ENCODE measurements at places on chromosomes 2 and 18.

- DNase-seq, result no peak
Observed at GRCh38 chr2:62348700-62349099, 152.8 kb downstream of the B3GNT2 start.

DNA sequence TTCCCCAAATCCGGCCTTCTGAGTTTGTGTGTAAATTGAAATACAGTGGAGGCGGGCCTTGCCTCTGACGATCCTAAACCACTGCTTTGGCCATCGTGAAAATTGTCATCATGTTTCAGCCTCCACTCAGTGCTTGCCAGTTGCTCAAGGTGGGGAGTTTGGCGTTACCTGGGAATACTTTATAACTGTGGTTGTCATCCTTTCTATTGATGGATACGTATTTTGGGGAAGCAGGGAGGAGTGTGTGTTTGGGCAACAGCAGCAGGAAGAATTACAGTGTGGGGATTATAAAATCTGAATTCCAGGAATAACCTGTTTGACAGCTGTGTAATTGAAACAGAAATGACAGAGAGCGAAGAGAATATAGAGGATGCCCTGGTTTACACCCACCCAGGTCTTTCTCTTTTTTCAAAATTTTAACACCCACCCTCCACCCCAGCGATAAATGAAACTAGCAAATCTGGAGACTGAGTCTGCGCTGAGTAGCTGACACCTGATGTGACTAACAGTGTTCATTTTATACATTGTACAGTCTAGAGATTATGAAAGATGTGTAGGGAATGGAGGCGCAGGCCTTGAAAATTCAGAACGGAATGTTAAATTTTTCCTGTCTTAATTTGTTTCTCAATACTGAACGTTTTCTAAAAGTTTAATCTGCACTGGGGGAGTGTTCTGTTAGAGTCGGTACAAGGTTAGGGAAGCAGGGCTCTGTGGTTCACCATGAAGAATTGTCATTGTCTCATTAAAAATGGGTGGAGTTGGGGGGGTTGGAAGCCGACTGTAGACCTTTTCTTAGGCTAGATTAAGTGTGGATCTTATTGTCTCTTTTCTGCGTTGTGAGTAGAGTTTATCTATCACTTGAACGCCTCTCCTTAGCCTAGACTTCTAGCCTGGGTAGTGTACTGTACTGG lies 1.6 kb downstream of the MAP4K4 start:
- DNase-seq, result no peak

DNA sequence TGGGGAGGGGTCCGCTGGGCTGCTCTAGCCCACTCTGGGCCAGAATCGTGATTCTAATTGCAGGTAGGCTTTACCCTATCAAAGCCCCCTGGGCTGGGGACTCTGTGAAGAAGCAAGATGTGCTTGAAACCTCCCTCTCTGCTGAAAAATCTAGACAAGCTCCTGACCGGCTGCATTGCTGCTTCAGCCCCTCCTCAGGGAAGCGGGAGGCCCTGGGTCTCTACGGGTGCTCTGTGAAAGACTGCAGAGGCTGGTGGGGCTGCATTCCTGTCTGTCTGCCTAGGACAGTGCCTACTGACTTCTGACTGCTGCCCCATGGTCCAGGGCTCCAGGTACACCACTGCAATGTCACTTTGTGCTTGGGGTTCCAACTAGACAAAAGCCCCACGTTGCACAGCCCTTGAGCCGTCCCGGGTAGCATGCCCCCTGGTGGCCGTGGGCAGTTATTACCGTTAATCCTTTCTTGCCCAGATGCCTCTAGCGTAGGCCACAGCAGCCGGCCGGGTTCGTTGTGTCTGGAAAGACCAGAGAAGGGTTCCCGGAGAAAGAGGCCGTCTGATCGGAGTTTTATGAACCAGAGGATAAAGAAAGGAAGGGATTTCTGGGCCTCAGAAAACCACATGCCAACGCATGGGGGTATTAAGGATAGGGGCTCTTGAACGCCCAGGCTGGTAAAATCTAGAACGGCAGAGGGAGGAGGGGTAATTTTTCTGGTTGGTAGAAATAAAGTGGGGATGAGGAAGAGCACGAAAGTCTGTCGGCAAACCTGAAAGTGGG lies 15.9 kb upstream of the C1QL2 start:
- DNase-seq, result no peak

GRCh38 chr18:49612515-49613033 lies 50.7 kb downstream of the LIPG start:
- DNase-seq, result no peak

DNA sequence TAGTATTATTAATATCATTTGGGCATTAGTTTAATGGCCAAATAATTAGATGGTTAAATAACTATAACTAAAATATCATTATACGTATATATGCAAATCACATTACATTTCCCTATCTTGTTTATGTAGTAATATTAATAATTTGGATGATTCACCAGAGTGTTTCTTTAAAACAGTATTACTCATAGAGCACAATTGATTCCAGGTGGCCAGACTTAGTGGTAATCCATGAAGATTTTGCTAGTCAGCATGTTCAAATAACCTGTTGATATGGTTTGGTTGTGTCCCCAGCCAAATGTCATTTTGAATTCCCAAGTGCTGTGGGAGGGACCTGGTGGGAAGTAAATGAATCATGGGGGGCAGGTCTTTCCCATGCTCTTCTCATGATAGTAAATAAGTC lies 782.3 kb downstream of the LRP1B start:
- no peak for DNase-seq

DNA sequence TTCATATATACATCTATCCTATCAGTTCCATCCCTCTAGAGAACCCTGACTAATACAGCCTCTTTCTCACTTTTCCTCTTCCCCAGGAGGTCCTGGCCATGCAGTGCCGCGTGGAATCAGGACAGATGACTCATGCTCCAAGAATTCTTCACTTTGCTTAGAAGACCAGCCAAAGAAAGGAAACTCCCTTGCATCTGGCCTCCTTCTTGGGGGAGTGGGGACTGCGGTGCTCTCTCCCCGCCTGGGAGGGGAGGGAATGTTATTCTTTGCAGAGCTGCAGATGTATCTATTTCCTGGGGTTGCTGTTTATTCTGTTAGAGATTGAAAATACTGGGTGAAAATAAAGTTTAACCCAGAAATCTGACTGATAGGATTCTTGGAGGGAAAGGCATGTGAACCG lies 111.5 kb upstream of the SH3BP4 start:
- no peak for DNase-seq

GRCh38 chr2:64700133-64700809 lies 46.6 kb upstream of the SERTAD2 start:
- no peak for DNase-seq

GRCh38 chr2:150076281-150076680 lies 411.2 kb downstream of the RND3 start:
- no peak for DNase-seq

GRCh38 chr2:150167711-150168110 lies 319.8 kb downstream of the RND3 start:
- no peak for DNase-seq

DNA sequence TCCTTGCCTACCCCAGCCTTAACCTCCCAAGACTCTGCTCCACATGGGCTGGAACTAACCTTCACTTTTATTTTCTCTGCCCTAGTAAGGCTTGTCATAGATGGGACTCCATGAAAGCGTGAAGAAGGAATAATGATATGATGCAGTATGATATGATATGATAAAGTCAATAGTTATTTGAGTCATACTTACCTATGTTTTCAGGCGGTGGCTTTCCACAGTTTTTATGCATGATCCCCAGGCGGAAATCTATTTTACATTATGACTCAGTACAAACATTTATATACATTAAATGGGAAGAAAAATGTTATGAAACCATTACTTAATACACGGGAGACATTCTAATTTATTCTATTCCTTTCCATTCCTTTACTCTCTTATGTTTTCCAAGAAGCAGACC lies 5.6 kb downstream of the ACMSD start:
- DNase-seq, result no peak

GRCh38 chr2:37869771-37870170 lies 55.3 kb upstream of the RMDN2 start:
- no peak for DNase-seq

DNA sequence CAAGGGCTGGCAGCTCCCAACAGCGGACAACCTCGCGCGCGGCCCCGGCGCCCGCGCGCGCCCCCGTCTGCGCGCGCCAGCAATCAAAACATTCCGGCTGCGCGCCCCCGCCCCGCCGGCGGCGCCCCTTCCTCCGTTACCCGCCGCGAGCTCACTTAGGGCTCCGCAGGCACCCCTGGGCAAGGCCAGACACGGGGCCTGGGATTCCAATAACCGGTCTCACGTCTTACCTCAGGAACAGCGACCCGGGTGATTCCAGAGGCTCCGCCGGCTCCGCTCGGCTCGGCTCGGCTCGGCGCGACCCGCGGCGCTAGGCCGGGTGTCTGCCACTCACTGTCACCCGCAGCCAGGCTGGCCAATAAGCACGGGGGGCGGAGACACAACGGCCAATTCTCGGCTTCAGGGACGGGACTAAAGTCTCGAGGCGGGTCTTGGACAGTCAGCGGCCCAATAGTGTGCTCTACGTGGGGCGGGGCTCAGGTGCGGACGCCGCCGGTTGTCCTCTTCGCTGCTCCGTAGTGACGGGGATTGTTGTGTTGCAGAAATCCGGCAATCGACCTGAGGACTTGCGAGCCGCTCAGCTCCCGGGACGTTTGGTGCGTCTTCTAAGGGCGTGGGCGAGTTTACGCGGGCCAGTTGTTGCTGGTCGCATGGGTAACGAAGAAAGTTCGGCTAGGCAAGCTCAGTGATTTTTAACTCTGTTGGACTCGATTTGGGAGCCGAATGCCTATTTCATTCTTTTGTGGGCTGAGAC lies at the start of the genes ANKZF1 and ATG9A:
Gene ANKZF1, plus strand, starts transcription at position 502 of the 754 bp plus-strand sequence. CDS start 452 bp downstream, outside the sequence.
Gene ATG9A, minus strand, starts transcription at position 332 of the 754 bp plus-strand sequence. CDS start 1,612 bp downstream, outside the sequence.
- DNase-seq, result peak; percentile 99

DNA sequence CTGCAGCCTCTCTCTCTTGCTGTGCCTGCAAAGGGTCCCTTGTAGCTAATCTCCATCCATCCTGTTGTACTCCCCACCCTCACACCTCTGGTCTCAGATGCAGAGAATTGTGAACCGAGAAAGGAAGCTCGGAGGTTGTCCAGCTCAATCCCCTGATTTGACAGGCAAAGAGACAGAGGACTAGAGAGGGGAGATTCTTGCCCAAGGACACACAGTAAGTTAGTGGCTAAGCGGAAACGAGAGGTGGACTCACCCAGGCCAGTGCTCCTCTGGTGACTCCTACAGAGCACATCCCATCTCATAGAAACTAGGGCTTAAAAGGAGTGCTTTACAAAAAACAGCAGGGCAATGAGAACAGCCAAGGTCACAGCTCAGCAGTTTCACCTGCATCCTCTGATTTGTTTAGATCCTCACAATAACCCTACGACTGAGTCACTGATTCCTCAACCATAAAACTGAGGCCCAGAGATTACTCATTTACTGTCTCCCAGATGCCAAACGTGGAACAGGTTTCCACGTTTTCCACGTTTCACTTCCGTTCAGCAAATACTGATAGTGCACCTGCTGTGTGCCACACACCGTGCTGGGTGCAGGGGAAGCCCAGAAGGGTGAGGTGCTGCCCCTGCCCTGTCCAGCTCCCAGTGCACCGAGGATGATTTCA lies 22.1 kb downstream of the EHD3 start:
- DNase-seq, result no peak

GRCh38 chr2:199458806-199459285 lies 1.1 kb upstream of the SATB2 start:
- no peak for DNase-seq

GRCh38 chr2:140011287-140011686 lies 1231.1 kb upstream of the NXPH2 start:
- no peak for DNase-seq

DNA sequence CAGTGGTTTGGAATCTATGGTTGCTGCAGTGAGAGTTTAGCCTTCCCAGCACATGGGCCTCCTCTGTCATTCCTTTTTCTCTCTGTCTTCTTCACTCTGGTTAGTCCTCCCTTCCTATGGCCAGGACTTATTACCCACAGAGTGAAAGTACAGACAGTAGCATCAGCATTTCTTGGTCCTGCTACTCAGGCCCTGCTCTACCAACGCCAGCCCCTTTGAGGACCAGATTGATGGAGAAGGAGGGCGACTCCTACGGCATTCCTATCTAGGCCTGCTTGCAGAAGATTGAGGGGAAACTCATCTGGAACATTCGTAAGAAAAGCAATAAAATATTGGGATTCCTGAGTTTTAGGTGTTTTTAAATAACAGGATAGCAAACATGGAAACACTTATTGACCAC lies 43.5 kb downstream of the BMP10 start:
- no peak for DNase-seq

- DNase-seq, result no peak
Observed at GRCh38 chr2:127187081-127187775, 32.9 kb downstream of the CYP27C1 start.

GRCh38 chr2:231923010-231923344 lies 3.2 kb downstream of the NPPC start:
- DNase-seq, result no peak

DNA sequence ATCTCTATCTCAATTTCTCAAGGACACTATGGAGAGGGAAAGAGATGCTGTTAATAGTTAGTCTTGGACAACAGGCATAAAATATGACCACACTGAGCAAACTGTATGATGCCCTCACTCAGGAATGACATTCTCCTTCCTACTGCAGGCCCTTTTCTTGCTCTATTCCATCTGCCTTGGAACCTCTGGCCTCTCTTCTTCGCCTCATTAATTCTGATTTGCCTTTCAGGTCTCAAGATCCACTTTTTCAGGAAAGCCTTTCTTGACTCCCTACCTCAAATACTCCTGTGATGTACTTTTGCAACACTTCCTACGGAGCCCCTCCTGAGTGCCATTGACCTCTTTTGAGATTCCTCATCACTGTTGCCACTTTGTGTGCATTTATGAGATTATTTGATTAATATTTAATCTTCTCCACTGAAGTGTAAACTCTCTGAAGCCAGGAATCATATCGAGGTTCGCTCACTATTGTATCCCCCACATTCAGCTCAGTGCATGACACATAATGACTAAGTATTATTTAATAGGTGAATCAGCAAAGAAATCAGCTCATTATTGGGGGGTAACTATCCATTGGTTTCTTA lies 21.3 kb upstream of the SPP2 start:
- DNase-seq, result no peak

GRCh38 chr2:17309741-17310339 lies 208.4 kb downstream of the RAD51AP2 start:
- no peak for DNase-seq

DNA sequence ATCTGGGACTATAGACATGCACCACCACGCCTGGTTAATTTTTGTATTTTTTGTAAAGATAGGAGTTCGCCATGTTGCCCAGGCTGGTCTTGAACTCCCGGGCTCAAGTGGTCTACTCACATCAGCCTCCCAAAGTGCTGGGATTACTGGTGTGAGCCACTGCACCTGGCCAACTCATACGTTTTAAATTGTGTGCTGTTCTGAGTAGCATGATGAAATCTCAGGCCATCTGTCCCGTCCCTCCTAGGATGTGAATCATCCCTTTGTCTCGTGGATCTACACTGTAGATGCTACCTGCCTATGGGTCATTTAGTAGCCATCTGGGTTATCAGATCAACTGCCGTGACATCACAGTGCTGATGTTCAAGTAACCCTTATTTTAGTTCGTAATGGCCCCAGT lies 38.5 kb upstream of the RMP24 start:
- no peak for DNase-seq

- no peak for DNase-seq
Observed at GRCh38 chr2:116094196-116094595, 1651.8 kb downstream of the DPP10 start.

Measured in caudate nucleus (tissue), 63 donors.